ENCODE measurements at places on chromosomes 1 and 21.

DNA sequence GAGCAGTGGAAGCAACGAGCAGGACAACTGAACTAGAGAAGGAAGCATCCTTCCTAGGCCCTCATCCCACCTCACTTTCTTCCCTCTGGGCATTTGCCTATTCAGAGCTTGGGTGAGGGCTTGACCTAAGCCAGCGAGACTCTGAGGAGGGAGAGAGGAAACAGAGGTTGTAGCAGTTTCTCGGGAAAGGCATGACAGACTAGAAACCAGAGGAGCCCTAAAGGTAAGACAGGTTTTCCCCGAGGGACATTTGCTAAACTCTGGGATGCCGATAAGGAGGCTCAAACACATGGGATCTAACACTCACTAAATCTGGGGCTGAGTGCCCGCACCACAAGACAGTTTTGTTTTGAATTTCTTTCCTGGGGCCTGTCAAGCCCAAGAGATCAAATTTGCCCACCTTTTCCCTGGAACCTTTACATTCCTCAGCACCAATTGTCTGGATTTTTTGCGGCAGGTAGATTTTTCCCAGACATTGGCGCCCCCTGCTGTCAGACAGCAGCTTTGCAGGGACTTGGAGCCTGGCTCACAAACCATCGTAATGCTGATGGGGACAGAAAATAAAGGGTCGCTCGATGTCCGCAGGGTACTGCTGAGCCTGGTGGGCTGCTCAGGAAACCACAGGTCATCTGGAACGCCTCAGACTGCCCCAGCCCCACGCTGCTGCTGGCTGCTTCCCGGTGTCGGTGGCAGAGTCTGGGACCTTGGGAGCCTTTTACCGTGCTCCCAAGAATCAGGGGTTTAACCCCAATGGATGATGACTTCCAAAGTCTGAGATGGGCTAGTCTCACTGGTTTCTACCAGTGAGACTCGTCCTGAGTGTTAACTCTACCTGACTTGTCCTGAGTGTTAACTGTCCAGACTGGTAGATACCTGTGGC lies 23.4 kb upstream of the TSPAN2 start:
- peak; percentile 74 for DNase-seq

- DNase-seq = no peak
Observed at GRCh38 chr1:84582802-84583587, 8.8 kb upstream of the CTBS start.

- no peak for DNase-seq
Observed at GRCh38 chr1:111961016-111961415, 28.5 kb downstream of the KCND3 start.

GRCh38 chr1:150545486-150546032 lies 3.6 kb upstream of the ADAMTSL4 start:
- DNase-seq = no peak

- no peak for DNase-seq
Observed at GRCh38 chr1:82706741-82707140, 906.0 kb downstream of the ADGRL2 start.

DNA sequence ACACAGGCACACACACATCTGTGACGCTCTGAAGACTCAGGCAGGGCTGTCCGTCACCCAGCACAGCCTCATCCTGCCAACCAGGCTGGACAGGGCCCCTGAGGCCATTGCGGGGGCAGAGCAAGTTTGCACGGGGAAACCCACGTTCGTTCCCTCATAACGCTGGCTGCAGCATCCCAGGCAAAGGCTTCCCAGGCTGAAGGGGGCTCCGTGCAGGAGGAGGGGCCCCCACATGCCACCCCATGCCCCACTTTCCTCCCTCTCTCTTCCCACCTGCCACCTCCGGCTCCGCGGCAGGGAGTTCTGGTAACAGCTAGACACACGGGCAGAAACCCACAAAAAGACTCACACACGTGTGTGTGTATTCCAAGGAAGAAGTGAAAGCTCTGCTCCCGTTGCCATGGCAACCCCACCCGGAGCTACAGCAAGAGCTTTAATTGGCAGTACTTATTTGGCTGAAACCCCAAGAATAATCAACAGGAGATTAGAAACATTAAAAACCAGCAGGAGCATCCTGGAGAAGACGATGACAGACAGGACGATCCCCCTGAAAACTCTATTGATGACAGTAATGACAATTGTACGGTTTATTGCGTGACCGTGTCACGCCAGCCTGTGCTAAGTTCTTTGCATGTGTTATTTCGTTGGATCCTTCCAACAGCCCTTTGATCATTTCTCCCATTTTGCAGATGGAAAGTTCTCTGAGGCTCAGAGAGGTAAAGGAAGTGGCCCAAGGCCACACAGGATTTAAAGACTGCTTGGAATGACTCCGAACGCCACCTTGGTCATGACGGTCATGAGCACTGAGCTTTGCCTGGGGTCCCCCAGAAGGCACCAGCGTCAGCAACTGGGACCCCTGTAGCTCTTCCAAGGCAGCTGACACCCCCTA lies 247.1 kb downstream of the NPHP4 start:
- no peak for DNase-seq

GRCh38 chr21:37986751-37987399 lies 70.6 kb upstream of the KCNJ6 start:
- no peak for DNase-seq

DNA sequence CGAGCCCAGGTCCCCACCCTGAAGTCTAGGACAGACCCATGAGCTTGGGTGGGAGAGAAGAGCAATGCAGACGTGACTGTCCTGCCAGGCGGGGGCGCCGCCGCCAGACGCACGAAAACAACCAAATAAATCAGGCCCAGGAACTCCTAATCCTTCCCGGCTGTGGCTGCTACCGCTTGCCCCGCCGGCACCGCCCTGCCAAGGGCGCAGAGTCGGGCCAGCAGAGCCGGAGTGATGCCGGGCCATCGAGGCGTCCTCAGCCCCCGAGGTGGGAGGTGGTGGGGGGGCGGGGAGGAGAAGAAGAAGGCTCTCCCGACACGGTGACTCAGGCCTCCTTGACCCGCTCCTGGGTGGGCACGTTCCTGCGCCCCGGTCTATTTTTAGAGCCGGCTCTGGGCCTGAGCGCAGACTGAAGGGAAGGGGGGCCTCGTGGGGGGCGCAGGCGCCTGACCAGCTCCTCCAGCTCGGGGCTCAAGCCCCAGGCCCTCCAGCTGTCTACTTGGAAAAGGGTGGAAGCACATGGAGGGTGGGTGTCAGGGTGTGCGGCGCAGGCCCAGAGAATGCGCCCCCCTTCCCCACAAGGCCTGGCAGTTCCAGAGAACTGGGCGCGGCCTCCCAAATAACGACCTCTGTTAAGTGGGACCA lies 10.7 kb upstream of the COL16A1 start:
- DNase-seq = peak; percentile 48

DNA sequence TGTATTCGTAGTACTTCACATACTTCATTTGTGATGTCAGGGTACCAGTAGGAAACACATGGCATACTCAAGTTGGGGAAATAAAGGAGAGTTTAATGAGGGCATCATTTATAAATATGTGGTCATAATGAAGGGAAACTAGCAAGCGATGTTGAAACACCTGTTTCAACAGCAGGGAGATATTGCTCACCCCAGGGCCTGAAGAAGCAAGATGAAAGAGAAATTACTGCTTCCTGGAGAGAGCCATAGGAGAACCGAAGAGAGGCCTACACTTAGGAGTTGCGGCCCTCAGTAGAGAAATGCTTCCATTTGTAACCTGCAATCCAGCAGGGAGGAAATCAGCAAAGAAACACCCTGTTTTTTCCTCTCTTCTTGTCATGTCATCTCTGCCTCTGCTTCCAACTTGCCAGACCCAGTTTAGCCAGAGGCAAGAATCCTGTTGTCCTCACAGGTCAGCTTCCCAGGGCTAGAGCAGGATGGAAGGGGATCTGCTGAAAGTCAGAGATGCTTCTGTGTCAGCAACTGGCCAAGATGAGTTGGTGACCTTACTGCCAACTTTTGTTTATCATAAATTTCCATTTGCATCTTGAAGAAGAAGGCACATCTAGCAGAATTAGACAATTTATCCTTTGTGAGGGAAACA lies 67.6 kb upstream of the TSPAN2 start:
- no peak for DNase-seq

Data from stimulated activated CD8-positive, alpha-beta memory T cell treated with anti-CD3 and anti-CD28 coated beads, Interleukin-4, amount 100 ng/mL, for 48 hours (primary cell).